ENCODE measurements at places on chromosomes 7 and 10. TPM values are rescaled to one million over a fixed set of nuclear protein-coding genes. Genes with fewer than 3 reads are reported as not detected.

- DNase-seq: no peak
These were observed 166.2 kb downstream of the PKD1L1 start for GRCh38 chr7:47782022-47782421.

- DNase-seq: no peak
These were observed 86.2 kb downstream of the HECW1 start for GRCh38 chr7:43198599-43199090.

GRCh38 chr10:8073691-8074416 lies 19.4 kb downstream of the GATA3 start:
- DNase-seq: no peak

The AIMP2 gene
- total RNA-seq: 48.7 TPM

DNA sequence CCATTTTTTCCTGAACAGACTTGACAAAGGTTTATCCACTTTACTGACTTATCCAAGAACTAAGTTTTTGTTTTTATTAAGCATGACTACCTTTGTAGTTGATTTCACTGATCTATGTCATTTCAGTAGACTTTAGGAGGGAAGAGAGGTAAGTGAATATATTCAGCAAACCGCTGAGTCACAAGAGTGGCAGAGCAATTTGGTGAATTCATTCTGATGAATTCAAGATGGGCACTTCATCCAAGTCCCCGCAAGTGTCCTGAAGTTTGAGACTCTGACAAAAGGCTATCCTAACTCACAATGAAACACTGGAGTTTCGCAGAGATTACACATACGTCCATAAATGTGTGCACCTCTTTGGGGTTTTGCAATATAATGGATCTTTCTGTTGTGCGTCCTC lies 102.3 kb upstream of the RHEB start:
- no peak for DNase-seq

GRCh38 chr10:25575343-25575742 lies 358.7 kb upstream of the MYO3A start:
- no peak for DNase-seq

The CACNA2D1 gene
- 113 TPM for total RNA-seq

DNA sequence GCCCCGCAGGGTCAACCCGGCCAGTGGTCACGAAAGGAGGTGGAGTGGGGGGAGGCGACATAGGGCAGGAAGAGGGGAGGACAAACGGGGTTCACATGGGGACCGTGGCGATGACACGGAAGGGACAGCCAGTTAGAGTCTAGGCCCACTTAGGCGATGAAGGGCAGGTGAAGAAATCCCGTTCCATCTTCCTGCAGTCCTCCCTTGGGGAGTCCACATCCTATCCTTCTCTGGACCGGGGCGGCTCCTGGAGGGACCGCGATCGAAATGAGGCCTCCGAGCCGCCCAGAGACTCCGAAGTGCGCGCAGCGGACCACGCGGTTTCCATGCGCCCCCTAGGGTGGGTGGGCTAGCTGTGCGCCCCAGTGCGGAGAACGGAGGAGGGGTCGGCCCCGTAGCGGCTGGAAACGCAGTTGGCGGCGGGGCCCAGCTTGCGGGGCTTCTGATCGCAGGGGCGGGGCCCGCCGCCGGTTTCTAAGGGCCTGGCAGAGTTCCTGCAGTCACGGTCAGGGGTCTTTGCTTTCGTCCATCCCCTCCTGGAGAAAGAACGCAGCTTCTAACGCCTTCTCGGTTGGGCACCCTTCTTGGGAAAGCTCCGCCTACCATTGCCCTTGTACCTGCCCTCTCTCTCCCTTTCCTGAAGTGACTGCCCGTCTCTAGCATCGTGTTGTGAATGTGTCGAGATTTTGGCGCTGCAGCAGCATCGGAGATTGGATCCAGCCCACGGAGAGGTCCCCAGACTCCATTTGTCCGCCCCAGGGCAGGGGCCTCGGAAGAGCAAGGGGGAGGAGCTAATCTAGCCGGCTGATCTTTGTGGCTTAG lies 17.9 kb upstream of the TMEM225B start:
- DNase-seq: peak; percentile 45

DNA sequence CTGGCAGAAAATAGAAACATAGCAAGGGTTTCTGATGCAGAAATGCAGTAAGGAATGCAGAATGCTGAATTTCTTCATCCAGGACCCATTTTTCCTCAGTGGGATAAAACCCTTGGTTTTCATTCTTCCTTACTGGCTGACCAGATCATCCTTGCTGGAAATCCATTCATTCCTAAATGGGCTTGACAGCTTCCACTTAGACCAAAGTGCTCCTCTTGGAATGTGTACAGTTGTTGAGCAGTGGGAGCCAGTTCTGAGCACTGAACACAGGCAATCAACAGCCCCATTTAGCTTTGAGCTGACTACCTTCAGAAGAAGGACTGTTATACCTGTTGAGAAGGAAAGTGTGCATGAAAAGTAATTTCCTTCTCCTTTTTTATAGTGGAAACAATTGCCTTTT lies 232.1 kb downstream of the SORCS3 start:
- DNase-seq: no peak

DNA sequence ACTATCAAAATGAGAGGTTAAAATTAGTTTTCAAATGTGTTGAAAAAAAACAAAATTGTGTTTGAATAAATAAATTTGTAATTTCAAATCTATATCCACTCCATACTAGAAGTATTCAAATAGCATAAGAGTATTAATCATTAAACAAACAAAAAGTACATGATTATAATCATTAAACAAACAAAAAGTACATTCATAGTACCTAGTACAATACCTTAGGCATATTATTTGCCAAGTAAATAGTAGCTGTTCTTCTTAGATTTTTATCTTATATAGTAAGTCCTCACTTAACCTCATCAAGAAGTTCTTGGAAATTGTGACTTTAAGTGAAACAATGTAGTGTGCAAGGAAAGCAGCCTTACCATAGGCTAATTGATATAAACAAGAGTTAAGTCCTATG lies 349.3 kb upstream of the VWC2 start:
- DNase-seq: no peak

GRCh38 chr10:114987995-114988394 lies 50.0 kb downstream of the TRUB1 start:
- DNase-seq: no peak

GRCh38 chr10:81314471-81314870 lies 560.5 kb upstream of the NRG3 start:
- no peak for DNase-seq

The AS3MT gene
- 8.6 TPM for total RNA-seq

The KLHL7 gene
- total RNA-seq: 140 TPM

The CELF2 gene
- 61.2 TPM for total RNA-seq

The BRAF gene
- total RNA-seq: 23.4 TPM

DNA sequence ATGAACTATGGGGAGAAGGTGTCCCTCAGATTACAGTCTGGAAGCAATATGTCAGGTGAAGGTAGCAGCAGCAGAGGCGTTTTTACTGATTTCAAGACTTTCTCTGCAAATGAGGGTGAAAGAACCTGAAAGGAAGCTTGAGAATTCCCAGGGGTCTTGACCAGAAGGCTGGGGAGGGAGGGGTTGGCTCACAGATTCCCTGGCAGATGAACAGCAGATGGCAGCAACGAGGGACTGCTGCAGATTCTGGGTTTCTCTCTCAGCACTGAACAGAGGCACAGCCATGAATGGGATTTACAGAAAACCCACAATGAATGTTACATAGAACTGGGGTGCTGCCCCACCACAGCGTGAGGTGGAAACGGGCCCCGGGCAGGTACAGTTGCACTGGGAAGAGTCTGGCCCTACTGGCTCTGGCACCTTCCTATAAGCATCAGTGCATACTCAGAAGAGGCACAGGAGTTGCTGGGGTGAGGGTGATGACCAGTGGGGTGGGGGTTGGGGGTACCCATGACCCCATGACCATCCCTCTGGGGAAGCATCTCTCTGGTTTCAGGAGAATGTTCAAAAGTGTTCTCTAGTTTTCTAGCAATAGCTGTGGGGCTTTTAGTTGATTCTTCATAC lies 317.8 kb downstream of the SH2D4B start:
- no peak for DNase-seq

All from heart left ventricle (tissue), 16 donors.